ENCODE measurements at places on chromosomes 5 and 9.

GRCh38 chr5:93590493-93590892 is 7.5 kb downstream of the NR2F1 start:
- no peak for DNase-seq

DNA sequence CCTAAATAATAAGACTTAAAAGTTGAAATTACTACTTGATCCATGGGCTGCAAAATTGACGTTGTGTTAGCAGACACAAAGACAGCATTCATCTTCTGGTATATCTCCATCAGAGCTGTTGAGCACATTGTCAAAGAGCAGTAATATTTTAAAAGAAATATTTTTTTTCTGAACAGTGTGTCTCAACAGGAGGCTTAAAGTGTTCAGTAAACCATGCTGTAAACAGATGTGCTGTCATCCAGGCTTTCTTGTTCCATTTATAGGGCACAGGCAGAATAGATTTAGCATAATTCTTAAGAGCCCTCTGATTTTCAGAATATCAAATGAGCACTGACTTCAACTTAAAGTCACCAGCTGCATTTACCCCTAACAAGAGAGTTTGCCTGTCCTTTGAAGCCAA is 29.7 kb upstream of the CCNH start:
- no peak for DNase-seq

DNA sequence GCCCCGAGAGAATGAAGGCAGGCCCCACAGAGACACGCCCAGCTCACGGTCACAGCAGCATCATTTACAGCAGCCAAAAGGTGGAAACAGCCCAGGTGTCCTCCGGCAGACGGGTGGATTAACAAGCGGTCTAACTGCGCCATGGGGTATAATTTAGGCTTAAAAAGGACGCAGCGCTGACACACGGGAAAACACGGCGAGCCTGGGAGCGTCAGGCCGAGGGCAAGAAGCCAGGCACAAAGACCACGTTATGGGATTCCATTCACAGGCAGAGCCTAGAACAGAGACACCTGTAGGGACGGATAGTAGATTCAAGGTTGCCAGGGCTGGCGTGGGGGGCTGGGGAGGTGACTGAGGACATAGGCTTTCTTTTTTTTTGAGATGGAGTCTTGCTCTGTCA is 36.9 kb upstream of the TMEM250 start:
- no peak for DNase-seq

DNA sequence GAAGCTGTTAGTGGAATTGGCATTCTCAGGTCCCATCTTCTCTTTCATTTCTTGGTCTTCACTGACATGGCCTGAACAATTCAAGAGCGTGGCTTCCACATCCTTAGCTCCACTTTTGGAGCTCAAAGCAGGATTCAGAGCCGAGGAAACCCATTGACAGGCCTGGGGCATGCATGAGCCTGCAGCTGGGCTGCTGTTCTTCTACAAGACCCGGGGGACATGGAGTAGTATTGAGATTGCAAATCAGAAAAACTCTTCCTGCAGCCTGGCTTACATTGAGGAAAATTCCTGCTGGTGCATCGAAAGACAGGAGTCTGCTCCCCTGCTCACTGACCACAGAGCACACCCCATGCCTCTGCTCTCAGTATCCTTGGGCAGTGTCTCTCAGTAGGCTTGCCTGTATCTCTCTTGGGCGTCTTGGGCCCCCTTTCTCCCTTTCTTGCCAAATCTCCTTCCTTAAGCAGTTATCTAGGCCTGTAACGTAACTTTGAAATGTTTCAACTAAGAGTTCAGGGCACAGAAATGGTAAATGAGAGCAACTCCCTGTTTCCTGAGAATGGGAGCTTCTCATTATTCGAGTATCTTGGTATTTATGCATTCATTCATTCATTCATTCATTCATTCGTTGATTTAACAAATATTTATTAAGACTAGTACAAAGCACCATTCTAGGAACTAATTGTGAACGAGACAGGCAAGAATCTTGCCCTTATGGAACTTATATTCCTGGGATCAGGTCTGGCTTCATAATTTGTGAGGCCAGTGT is 603.6 kb upstream of the CLINT1 start:
- no peak for DNase-seq

- peak; percentile 80 for DNase-seq
Observed at GRCh38 chr5:159359408-159359807, 29.1 kb upstream of the IL12B start.
